ENCODE measurements at places on chromosomes 4 and X. TPM values are rescaled to one million over a fixed set of nuclear protein-coding genes. Genes with fewer than 3 reads are reported as not detected.

The C4orf51 gene
- total RNA-seq, result not detected

The PTPN13 gene
- 5.6 TPM for total RNA-seq

The SSX4B gene
- not detected for total RNA-seq

The F8 gene
- total RNA-seq, result 4.5 TPM

The CT45A10 gene
- not detected for total RNA-seq

The C4orf50 gene
- 0.05 TPM for total RNA-seq

The CCDC160 gene
- 2.2 TPM for total RNA-seq

The UGT2B10 gene
- total RNA-seq, result not detected

The FRYL gene
- 93.3 TPM for total RNA-seq

The USP27X gene
- total RNA-seq, result 6.6 TPM

The NUP62CL gene
- total RNA-seq, result 9.3 TPM

Data from endothelial cell (in vitro differentiated cells).